Stimulated activated CD4-positive, alpha-beta T cell treated with anti-CD3 and anti-CD28 coated beads, TNF-alpha, amount 100 ng/mL, for 48 hours (primary cell): ENCODE measurements at places on chromosomes 7 and 10.

GRCh38 chr10:74335501-74335900 lies 184.5 kb downstream of the ADK start:
- DNase-seq, result no peak

- no peak for DNase-seq
These were observed 1206.2 kb downstream of the GATA3 start for GRCh38 chr10:9260690-9261089.

DNA sequence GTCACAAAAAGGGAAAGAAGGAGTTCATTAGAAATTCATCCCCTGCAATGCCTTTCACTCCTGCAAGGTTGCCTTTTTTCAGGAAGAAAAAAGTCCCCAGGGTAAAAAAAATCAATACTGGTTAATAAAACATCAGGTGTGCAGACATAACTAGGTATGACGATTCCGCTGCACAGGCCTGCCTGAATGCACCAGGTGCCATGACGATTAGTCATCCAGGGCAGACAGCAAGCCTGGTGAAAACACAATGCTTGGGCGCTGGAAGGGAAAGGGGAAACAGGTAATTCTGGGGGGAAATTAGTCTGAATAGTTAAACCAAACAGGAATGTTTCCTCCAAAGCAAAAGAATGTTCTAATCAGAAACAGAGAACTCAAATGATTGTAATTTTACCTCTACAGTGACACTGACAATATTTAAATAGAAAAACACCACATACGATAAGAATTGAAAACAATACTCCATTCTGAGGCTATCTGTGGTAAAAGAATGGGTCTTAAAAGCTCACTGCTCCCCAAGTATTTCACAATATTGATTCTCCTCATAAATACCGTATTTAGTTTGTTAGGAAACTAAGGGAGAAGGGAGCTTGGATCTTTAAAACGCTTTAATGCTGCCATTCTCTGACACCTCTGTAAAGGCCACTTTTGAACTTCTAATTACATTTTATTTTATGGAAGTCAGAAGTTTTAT lies 45.2 kb downstream of the VPS41 start:
- no peak for DNase-seq

DNA sequence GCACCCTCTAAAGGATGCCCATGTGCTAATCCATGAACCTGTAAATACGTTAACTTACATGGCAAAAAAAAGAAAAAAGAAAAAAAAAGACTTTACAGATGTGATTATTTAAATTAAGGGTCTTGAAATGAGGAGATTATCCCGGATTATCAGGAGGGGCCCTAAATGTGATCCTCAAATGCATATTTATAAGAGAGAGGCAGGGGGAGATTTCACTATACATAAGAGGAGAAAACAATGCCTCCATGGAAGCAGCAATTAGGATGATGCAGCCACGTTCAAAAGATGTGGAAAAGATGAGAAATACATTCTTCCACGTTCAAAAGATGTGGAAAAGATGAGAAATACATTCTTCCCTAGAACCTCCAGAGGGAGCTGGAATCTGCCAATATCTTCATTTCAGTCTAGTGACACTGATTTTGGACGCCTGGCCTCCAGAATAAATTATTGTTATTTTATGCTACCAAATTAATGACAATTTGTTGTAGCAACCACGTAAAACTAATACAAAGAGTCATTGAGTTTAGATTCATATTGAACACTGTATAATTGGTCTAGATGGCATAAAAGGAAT lies 328.4 kb upstream of the GNAI1 start:
- DNase-seq, result no peak

DNA sequence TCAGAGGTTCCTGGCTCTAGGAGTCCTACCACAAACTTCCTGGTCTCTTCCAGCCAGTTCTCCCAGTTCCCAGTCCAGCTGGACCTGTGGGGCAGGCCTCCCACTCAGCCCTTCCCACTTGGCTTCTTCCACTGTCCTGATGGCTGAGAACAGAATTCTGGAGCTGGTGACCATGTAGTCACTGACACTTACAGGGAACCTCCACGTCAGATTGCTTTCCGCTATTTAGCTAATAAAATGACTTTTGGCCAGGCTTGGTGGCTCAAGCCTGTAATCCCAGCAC lies 63.5 kb upstream of the ZRANB1 start:
- no peak for DNase-seq

DNA sequence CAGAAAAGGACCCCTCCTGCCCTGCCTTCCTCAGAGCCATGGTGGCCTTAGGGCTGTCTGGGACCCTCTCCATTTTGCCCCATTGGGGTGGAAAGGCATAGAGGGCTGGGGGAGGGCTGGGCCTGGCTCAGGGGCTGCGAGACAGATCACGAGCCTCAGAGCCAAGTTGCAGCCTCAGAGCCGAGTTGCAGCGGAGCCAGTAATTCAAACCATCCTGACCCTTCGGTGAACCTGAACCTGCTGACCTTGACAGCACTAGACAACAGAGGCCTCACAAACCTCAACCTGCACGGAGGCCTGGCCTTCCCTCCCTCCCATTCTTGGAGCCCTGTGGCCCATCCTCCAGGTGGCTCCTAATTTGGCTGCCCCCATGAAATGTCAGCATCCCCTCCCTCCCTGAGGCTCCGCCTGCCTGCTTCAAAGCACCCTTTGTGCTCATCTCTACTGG lies 45.4 kb downstream of the PAX2 start:
- no peak for DNase-seq

GRCh38 chr10:132322586-132323048 lies 9.4 kb upstream of the LRRC27 start:
- DNase-seq, result no peak

DNA sequence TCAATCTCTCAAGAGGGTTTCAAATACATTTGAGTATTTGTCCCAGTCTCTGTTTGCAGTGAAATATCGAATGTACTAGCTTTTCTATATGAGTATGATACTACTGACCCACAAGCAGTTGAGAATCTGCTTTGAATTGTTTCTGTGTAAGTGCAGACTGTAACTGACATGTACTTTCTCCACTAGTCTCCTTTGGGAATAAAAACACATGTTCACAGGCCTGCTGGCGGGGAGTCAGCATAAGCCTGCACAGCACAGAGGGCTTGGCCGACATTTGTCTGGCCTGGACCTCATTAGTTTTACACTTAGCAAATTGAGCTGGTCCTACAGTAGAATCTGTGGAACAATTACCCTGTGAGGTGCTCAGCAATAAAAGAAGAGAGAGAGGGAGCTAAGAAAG lies 72.6 kb downstream of the ITGB8 start:
- no peak for DNase-seq

GRCh38 chr7:116970238-116970910 lies 17.1 kb downstream of the ST7 start:
- no peak for DNase-seq

DNA sequence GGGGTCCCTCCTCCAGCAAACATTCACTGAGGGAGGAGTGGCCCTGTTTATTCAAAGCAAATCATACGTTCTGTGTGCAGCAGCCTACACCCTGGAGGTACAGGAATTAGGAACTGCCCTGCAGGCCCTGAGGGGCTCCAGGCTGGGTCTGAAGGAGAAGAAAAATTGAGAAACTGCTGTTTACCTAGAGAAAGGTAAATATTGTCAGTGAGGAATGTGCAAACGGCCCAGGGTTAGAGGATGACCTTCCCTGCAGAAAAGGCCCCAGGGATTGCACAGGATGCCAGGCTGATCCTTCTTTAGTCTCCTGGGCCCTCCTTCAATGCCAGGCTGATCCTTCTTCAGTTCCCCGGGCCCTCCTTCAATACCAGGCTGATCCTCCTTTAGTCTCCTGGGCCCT lies 5.7 kb downstream of the CALML5 start:
- no peak for DNase-seq

DNA sequence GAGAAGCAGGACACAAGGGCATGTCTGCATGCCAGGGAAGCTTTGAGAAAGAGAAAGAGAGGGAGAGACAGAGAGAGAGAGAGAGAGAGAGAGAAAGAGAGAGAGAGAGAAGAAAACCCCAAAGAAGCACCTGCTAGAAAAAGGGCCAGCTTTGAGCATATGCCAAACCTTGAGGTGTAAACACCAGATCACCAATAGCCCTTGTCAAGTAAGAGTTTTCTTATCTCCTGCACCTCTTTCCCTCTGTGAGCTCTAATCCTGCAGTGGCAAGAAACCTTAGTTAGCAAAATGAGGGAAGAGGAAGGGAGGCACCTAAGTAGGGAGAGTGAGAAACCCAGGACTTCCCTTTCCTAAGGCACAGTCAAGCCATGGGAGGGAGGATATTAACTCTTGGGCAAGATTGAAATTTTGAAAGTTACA lies 11.3 kb upstream of the TRDMT1 start:
- DNase-seq, result no peak

GRCh38 chr10:24152270-24152669 lies 56.7 kb upstream of the KIAA1217 start:
- DNase-seq, result no peak

- DNase-seq, result no peak
These were observed 262.8 kb upstream of the GRB10 start for GRCh38 chr7:51045319-51046102.

GRCh38 chr7:94623820-94624219 lies 32.1 kb downstream of the SGCE start:
- DNase-seq, result no peak

DNA sequence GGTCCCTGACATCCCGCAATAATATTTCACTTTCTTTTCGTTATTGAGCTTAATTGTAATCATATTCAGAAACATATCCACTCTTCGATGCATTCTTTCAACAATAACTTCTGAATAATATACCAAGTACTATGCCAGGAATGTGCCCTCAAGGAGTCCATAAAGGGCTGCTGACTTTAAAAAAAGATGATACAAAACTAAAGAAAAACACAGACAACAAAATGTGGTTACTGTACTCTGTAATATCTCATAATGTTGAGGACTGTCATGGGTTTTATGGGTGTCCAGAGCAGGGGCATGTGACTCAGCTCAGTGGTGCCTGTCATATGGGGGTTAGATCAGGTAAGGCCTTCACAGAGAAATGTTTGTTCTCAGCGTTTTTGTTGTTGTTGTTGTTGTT lies 73.7 kb downstream of the ARL4A start:
- DNase-seq, result no peak

GRCh38 chr7:68009716-68010115 lies 1013.1 kb downstream of the TYW1 start:
- DNase-seq, result no peak

DNA sequence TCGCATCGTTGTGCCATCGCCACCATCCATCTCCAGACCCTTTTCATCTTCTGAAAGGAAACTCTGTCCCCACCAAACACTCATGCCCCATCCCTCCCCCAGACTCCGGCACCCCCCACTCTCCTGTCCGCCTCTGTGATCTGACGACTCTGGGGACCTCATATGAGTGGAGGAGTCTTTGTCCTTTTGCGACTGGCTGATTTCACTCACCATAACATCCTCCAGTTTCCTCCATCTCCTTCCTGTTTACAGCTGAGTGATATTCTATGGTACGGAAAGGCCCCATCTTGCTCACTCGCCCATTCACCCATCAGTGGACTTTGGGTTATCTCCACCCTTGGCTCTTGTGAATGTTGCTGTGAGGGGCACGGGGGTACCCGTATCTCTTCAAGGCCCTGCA lies 11.8 kb upstream of the INSIG1 start:
- no peak for DNase-seq

DNA sequence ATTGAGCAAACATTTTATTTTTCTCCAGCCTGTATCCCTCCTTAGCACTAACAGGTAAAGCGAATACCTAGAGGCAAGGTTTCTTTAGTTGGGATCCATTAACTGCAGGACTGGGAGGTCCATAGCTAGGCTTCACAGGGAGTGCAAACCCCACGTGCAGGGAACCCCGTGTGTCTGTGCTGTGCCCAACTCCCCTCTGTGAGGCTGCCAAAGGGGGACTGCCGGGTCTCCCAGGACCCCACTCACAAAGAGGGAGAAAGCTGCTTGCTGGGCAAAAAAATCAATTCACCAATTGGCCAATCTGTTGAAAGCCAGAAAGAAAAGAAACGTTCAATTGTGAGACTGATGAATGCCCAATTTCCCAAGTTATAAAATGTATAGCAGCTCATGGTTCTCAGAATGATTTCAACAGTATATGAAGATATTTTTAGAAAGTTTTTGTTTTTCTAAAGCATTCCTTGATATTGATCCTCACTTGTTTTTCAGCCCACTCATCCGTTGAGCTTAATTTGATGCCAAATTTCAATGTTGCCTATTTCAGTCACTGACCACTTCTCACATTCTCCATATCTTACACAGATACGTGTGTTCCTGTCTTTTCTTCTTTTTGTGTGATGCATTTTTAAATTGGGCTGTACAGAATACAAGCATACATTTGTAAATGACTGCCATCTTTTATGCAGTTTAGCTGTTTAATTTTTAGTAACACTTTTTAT lies 202.7 kb upstream of the PRSS58 start:
- no peak for DNase-seq

GRCh38 chr7:106019470-106019820 lies 56.4 kb downstream of the CDHR3 start:
- DNase-seq, result no peak

DNA sequence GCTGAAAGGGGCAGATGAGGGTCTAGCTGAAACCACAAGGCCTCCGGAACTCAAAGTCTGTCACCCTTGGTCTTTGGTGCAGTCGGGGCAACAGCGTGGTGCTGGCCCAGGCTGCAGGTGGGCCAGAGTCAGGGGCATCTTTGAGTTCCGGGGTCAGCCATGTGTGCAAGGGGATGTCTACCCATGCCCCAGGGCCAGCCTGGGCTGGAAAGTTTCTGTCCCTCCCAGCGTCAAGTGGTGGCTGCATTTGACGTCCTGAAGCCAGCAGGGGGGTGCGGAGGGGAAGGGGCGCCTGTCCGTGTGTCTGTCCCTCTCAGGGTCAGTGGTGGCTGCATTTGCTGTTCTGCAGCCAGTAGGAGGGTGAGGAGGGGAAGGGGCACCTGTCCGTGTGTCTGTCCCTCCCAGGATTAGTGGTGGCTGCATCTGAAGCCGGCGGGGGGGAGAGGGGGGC lies 638 bp downstream of the BRAT1 start:
- no peak for DNase-seq

- DNase-seq, result no peak
These were observed 166.1 kb downstream of the PRKAG2 start for GRCh38 chr7:151710646-151711434.

- no peak for DNase-seq
These were observed 10.6 kb downstream of the TBRG4 start for GRCh38 chr7:45100761-45101480.

DNA sequence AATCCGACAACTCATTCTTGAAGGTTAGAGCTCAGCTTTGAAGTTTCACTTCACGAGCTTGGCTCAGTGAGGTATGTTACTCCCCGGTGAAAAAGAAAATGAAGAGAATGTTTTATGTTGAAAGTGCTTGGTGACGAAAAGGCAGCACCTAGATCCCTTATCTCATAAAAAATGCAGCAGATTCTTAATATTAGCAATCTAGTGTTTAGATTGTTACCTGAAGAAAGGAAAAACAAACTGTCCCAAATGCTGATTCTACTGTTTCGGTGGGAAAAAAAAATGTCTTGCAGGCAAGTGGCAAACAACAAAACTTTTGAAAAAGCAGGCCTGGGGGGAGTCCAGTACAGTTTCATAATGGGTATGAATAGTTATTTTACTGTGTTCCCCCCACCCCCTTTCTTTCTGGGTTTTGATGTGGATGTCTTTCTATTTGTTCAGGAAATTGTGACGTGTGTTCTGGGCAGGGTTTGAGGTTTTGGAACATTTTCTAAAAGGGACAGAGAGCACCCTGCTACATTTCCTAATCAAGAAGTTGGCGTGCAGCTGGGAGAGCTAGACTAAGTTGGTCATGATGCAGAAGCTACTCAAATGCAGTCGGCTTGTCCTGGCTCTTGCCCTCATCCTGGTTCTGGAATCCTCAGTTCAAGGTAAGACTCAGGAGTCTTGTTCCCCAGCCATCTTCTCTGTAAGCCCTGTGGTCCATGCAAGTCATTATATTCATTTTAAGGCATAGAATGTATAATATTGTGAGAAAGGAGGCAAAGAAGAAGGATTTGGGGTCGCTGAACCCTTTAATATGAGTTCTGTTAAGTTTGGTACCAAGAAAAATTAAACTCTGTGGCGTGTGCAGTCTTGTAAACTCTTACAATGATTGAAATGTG lies at the start of gene SRGN:
Gene SRGN, plus strand, starts transcription at position 514 of the 881 bp plus-strand sequence. Its CDS starts 55 bp downstream, at position 569.
- peak; percentile 64 for DNase-seq
